ENCODE measurements at places on chromosomes 12 and 14.

GRCh38 chr12:102232446-102232845 lies 34.8 kb upstream of the PMCH start:
- no peak for DNase-seq

DNA sequence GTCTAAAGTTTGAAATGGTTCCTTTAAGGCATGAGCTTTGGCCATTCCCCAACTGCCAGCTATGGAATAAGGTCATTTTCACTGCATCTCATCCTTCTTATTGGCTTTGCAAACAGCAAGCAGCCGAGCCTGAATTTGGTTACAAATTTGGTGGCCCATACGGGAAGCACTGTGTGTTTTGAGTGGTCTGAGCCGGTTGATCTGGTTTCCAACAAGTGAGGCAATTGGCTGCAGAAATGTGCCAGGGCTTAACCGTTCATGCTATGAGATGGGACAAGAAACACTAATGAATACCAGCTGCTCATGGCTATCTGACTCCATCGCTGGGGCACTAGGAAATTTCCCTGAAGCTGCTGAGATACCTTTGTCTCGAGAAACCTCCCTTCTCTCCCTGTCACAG lies 9.3 kb downstream of the EDDM3A start:
- no peak for DNase-seq

DNA sequence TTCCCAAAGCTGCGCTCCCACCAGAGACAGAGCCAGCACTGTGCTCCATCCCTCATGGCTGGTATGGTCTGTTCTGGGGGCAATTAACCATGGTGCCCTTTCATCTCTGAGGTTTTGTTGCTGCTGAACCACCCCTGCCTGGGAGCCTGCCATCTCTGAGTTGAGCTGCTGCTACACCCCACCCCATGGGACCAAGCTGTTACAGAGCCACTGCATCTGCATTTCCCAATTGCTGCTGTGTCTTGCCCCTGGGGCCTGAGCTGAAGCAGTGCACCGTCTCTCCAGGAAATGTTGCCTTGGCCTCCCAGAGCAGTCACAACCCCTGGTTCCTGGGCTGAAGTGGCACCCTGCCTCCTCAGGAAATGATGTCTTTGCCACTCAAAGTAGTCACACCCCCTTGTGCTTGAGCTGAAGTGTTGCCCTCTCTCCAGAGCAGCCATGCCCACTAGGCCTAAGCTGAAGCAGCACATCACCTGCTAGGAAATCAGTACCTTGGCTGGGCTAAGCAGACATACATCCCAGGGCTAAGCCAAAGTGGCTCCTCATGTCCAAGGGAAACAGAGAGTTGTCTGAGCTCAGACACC lies 140.3 kb downstream of the RERGL start:
- DNase-seq, result no peak

DNA sequence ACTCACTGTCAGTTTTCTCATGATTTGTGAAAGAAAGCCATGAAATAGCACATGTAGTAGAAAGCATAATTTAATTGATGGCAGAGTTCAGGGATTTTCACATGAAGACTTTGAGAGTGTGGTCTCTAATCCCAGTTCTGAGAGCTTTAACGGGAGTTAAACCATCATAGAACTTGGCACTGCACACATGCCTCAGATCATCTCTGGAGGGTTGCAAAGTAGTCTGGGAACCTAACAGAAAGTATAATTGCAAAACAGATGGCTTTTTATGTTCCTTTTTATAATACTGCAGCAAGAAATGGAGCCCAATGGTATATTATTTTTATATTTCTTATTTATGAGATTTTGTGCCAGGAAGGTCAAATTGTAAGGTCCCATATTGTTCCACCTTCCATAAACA lies 77.9 kb downstream of the BHLHE41 start:
- no peak for DNase-seq

DNA sequence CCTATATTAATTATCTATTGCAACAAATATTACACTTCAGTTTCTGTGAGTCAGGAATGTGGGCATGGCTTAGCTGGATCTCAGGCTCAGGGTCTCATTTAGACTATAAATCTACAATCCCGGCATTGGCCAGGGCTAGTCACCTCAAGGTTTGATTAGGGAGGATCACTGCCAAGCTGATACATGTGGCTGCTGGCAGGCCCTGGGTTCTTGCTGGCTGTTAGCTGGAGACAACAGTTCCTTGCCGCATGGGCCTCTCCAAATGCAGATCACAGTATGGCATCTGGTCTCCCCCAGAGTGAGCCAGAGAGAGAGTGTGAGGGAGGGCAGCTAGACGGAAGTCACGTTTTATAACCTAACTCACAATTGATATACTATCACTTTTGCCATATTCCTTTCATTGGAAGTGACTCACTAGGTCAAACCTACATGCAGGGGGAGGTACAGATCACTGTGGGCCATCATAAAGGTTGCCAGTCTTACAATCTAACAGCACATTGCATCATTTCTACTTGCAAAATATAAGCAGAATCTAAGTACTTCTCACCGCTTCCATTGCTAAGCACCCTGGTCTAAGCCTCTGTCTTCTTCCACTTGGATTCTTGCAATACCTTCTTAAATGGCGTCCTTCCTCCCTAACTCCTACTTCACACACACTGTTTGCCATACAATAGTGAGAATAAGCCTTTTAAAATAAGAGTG lies 174.0 kb upstream of the ARHGAP5 start:
- DNase-seq, result no peak

DNA sequence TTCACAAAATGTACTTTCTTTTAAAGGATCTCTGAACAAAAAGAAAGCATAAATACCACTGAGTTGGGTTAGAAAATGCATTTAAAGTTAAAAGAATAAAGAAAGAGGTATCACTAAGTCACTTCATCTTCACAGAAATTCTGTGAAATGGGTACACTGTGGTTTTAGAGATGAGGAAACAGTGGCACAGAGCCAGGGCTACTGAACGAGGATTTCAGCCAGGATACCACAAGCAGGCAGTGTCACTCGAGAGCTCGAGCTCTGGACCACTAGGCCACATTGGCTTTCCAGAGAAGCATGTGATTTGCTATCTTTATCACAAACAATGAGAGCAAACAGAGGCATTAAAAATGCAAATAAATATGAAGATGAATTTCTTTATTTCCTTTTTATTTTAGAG lies 51.0 kb downstream of the WDHD1 start:
- DNase-seq, result no peak

DNA sequence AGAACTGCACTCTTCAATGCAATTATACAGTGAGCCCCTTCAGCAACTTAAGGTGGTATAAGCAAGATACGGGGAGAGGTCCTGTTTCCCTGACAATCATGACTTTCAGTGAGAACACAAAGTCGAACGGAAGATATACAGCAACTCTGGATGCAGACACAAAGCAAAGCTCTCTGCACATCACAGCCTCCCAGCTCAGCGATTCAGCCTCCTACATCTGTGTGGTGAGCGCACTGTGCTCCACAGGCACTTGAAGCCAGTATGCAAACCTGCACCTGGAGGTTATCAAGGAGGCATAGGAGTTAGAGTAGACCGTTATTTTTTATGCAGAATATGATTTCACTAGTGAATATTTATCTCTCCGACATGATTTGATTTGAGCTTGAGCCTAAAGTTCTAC lies 152.2 kb upstream of the OR4E1 start:
- no peak for DNase-seq

DNA sequence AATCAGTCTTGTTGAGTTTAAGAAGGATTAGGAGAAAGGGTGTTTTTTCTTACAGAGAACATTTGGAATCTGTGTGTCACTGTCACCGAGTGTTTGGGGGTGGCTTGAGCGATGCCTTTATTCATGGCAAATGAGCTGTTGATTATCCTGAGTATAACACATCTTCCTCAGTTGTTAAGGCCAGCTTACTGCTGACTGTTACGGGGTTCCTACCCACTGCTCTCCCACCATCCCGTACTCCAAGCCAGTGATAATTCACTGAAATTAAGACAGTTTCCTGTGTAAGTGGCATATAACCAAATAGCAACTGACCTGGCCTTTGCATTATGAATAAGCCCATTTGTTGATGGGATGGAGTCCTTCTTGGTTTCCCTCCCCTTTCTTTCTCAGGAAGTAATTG lies 9.5 kb downstream of the ESRRB start:
- DNase-seq, result no peak

GRCh38 chr12:120571299-120571698 lies 9.9 kb downstream of the POP5 start:
- no peak for DNase-seq

DNA sequence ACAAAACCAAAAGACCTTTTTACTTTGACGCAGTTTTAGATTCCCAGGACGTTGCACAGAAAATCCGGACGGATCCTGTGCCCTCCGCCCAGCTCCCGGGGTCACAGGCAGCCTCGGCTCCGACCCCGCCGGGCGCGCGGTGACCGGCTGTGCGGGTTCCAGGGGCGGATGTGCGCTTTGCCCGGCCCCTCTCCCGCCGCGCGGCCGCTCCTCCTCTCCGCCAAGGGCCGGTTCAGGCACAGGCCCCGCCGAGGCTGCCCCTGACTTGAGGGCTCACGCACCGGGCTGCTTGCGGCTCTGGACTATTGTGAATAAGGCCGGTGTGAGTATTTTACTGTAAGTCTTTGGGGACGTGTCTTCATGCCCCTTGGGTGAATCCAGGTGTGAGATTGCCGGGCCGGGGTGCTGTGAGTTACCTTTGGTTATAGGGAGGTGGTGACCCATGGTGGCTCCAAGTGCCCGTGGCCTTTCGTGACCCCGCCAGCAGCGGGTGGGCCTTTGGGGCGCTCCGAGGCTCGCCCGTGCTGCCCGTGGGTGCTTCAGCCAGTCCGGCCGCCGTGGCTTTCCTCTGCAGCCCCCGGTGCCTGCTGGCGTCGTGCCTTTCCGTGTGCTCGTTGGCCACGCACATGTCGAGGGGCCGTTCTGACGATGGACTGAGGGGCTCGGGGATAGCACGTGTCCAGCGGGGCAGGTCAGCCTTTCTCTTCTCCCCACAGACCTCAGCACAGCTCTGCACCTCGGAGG lies 45.9 kb downstream of the NOC4L start:
- no peak for DNase-seq
